ENCODE measurements at places on chromosomes 7 and 10. TPM values are rescaled to one million over a fixed set of nuclear protein-coding genes. Genes with fewer than 3 reads are reported as not detected.

The OGDHL gene
- not detected for polyA plus RNA-seq

The AASS gene
- polyA plus RNA-seq = 0.33 TPM

The CDC14C gene
- not detected for polyA plus RNA-seq

The SPDYE1 gene
- not detected for polyA plus RNA-seq

The NUDT5 gene
- 16.3 TPM for polyA plus RNA-seq

The STEAP4 gene
- polyA plus RNA-seq = 40.0 TPM

The RTKN2 gene
- 0.07 TPM for polyA plus RNA-seq

The CALHM1 gene
- polyA plus RNA-seq = not detected

The XRCC2 gene
- polyA plus RNA-seq = 0.05 TPM

The CTAGE8 gene
- polyA plus RNA-seq = not detected

The OLAH gene
- polyA plus RNA-seq = not detected

The GOLGA7B gene
- polyA plus RNA-seq = not detected

The ABCC2 gene
- polyA plus RNA-seq = 0.35 TPM

The PPP1R9A gene
- not detected for polyA plus RNA-seq

The ACSM6 gene
- not detected for polyA plus RNA-seq

The CRPPA gene
- 0.47 TPM for polyA plus RNA-seq

The ZNF316 gene
- 0.66 TPM for polyA plus RNA-seq

The CYP2C19 gene
- not detected for polyA plus RNA-seq

The RAMP3 gene
- not detected for polyA plus RNA-seq

The ASB10 gene
- not detected for polyA plus RNA-seq

The PPP2R2D gene
- polyA plus RNA-seq = 12.9 TPM

The LRRC4 gene
- polyA plus RNA-seq = 2.7 TPM

The HOXA4 gene
- polyA plus RNA-seq = not detected

The TDRD1 gene
- not detected for polyA plus RNA-seq

The CELF2 gene
- polyA plus RNA-seq = 53.5 TPM

The CASD1 gene
- polyA plus RNA-seq = 2.0 TPM

The PAPOLB gene
- not detected for polyA plus RNA-seq

The FXYD4 gene
- polyA plus RNA-seq = not detected

The IFIT1B gene
- not detected for polyA plus RNA-seq

The SVOPL gene
- polyA plus RNA-seq = not detected

The FAM221A gene
- polyA plus RNA-seq = 1.4 TPM

The POM121L12 gene
- polyA plus RNA-seq = not detected

The HTR7 gene
- 1.6 TPM for polyA plus RNA-seq

The SPDYE5 gene
- polyA plus RNA-seq = not detected

The KIN gene
- polyA plus RNA-seq = 3.0 TPM

The UCN3 gene
- not detected for polyA plus RNA-seq

The HYAL4 gene
- not detected for polyA plus RNA-seq

The EXOC4 gene
- polyA plus RNA-seq = 20.6 TPM

The TFEC gene
- 13.3 TPM for polyA plus RNA-seq

The IKZF5 gene
- 8.6 TPM for polyA plus RNA-seq

The DNAJB9 gene
- 20.7 TPM for polyA plus RNA-seq

The GIMAP1 gene
- 19.6 TPM for polyA plus RNA-seq

The A1CF gene
- polyA plus RNA-seq = not detected

The TMEM26 gene
- polyA plus RNA-seq = not detected

The PNLIP gene
- not detected for polyA plus RNA-seq

The GPER1 gene
- 0.35 TPM for polyA plus RNA-seq

The FKBP6 gene
- polyA plus RNA-seq = 0.13 TPM

The NODAL gene
- not detected for polyA plus RNA-seq

The CPA4 gene
- not detected for polyA plus RNA-seq

The CPXM2 gene
- not detected for polyA plus RNA-seq

The PNLIPRP1 gene
- not detected for polyA plus RNA-seq

All from CD14-positive monocyte (primary cell).